ENCODE measurements at places on chromosomes 13 and 19.

GRCh38 chr19:49442354-49442753 lies 1.0 kb upstream of the SLC17A7 start:
- no peak for DNase-seq

DNA sequence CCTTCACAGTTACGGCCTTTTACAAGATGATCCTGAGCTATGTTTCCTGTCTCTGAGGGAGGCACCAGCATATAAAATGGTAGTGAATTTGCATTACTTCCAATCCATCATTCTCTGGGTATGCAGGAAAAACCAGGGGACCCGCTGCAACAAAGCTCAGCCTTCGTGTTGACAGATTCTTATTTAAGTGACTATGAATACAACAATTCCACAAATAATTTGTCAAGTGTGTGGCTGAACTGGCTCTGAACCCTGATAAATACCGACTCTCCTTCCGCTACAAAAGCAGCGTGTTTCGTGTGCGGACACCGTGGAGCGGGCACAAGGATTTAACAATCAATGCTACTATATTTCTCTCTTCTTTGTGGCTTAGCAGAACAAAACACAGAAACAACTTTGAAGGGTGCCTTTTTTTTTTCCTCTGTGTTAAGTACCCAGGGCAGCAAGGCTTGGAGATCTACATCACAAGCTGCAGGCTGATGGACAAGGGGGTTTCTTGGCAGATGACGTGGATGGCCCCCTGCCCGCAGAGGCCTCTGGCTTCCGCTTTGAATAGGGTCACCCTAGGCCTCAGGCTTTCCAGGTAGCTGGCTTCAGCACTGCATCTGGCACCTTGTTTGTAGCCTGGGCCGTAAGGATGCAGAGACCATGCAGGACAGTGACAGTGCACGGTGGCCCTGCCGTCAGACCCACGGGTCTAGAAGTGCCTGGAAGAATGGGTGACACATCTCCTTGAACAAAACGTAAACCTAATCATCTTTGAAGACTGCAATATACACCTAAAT lies 280.5 kb upstream of the TSHZ3 start:
- no peak for DNase-seq

GRCh38 chr19:56736571-56736970 lies 65.0 kb upstream of the ZNF835 start:
- no peak for DNase-seq

- no peak for DNase-seq
Observed at GRCh38 chr19:54533476-54533875, 30.8 kb downstream of the LAIR2 start.

DNA sequence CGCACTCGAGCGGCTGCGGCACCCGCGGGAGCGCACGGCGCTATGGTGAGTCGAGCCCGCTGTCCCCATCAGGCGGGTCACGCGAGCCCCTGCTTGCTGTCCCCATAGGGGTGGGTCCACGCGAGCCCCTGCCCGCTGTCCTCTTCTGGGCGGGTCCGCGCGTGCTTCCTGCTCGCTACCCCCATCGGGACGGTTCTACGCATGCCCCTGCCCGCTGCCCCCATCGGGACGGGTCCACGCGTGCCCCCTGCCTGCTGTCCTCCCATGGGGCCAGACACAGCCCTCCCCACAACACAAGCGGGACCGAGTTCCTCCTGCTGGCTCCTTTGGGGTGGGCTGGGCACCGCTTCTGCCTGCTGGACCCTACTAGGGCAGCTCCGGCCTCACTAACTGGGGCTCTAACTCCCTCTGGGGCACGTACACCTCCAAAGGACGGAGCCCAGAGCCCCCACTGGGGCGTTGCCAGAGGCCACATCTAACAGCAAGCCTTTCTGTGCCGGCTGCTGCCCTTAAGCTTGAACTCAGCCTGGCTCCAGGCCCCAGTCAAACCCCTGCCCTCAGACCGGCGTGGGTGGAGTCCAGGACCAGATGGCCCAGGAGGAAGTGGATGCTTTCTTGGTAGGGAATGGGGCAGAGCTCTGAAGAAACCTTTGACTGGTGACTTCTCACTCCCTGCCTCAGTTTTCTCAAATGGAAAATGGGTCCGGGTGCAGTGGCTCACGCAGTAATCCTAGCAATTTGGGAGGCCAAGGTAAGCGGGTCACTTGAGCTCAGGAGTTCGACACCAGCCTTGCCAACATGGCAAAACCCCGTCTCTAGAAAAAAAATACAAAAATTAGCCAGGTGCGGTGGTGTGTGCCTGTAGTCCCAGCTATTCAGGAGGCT lies 722 bp downstream of the COLGALT1 start:
- peak; percentile 26 for DNase-seq

GRCh38 chr19:45086480-45086879 lies 6.5 kb upstream of the PPP1R37 start:
- no peak for DNase-seq

DNA sequence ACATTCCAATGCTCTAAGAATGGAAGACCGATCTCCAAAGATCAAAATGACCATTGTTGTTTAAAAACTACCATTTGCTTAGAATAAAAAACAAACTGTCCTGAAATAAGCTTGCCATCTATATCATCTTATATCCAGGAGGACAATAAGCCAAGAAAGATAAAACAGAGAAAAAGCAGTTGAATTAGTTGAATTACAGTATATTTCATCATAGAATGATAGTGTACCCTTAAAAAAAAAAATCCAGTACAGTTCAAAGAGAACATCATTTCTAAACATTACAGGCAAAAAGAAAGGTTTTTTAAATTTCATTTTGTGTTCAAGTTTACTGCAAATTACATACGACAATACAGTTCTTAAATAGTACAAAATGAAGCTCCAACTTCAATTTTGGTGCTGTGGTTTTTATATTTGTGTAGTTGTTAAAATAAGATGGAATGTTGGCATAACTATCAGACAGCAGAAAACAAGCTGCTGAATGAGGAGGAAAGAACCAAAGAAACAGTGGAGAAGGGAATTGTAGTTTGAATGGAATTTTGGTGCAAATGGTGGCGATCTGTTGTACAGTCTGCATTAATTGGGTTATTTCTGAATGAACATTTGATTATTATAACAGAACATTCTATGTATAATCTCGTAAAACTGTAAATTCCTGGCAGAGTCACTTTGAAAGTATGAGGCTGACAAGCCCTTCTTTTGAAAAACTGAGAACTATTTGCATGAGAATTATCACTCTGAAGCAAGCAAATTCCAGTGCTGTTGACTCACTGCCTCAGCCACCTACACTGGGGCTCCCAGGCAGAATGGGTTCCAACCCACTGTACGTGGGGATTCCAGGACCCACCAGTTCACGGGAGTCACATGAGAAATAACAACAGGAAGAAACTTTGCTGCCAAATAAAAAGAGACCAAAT lies 37.7 kb downstream of the LHFPL6 start:
- no peak for DNase-seq

- DNase-seq: no peak
Observed at GRCh38 chr13:23705583-23705982, 135.4 kb downstream of the TNFRSF19 start.

DNA sequence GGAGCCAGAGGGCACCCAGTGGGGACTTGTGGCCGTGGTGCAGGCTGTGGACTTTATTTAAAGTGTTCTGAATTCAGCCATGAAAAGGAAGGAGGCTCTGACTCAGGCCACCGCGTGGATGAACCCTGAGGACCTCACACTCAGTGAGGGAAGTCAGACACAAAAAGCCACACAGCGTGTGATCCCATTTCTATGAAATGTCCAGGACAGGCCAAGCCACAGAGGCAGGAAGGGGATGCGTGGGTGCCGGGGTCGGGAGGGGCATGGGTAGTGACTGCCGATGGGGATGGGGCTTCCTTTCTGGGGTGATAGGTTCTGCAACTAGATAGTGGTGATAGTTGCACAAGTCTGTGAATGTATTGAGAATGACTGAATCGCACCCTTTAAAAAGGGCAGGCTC lies 8.7 kb upstream of the ZBTB7A start:
- no peak for DNase-seq

DNA sequence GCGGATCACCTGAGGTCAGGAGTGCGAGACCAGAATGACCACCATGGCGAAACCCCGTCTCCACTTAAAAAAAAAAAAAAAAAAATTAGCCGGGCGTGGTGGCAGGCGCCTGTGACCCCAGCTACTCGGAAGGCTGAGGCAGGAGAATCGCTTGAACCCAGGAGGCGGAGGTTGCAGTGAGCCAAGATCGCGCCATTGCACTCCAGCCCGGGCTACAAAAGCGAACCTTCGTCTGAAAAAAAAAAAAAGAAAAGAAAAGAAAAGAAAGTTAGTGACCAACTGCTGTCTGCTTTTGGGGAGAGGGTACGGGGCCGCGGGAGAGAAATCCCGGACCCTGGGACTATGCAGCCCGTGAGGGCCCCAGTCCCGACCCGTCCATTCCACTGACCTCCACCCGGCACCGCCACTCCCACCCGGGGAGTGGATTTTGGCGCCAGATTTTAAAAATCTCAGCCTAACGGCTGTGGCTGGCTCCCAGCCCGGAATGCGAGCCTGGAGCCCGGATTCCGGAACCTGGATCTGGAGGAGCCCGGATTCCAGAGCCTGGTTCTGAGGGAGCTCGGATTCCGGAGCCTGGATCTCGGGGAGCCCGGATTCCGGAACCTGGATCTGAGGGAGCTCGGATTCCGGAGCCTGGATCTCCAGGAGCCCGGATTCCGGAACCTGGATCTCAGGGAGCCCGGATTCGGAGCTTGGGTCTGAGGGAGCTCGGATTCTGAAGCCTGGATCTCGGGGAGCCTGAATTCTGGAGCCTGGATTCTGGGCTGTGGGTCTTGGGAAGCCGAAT lies 6.1 kb upstream of the LMNB2 start:
- DNase-seq: no peak

DNA sequence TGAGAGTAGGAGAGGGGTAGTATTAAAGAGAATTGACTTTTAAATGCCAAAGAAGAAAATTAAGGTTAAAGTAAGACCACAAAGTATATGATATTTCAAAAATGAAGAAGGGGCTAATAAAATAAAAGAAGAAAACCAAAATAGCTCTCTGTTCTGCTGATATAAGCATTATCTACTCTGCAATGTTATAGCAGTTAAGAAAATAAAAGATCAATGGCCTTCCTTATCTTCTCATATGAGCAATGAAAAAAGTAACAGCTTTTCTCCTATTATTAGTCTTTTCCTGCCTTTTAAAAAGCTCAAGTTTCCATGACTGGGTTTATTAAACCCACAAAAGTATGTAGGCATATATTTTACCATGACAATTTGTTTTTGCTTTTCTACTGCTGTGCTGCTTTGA lies 126.4 kb downstream of the TBC1D4 start:
- no peak for DNase-seq

DNA sequence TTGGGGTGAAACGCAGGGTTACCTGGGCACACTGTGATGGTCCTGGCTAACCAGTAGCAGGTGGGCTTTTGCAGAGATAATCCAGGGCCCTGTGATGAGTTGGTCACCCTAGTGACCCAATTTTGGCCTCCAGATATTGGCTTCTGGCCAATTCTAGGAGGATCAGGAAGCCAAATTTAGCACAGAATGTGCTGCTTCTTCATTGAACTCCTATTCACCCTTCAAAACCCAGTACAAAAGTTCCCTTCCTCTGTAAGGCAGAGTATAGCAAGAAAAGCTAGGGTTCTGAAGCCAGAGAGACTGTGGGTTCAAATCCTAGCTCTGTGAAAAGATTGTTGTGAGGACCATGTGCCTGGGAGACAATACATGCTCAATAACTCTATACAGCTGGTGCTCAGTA lies 70.8 kb downstream of the INSR start:
- no peak for DNase-seq

- no peak for DNase-seq
Observed at GRCh38 chr13:51557875-51558612, 26.2 kb upstream of the WDFY2 start.

DNA sequence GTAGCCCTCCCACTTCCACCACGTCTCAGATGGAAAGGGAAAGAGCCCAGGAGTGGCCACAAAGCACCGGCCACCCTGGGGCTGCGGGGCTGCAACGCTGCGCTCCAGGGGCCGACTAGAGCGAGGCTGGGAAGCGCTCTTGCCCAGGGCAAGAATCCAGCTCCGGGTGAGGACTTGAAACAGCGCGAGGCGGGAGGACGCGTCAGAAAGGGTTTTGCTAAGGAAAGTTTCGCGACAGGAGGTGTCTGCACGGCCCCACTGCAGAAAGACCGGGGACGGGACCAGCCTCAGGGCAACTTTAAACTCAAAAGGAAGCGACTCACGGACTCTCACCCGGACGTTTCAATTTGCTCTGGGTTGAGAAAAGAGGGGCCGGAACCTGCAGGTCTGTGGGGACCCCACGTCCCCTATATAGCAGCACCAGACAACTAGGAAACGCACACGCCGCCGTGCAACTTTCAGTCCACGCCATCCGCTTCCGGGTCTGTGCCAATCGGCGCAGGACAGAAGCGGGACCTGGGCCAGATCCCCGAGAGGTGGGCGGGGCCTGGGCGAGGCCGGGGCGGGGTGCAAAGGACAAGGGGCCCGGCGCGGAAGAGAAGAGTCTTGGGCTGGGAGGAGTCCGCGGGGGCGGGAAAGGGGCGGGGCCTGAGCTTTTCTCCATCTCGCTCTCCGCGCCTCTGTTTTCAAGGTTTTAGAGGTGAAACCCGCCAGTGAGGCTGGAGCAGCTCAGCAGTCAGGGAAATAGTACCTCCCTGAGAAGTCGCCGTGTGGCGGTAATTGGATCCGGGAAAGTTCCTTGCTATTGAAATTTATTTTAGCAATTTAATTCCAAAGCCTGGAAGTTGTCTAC lies at the start of gene ZNF816:
TSS of gene ZNF816 (minus strand) at position 488 of the 853 bp plus-strand sequence. CDS start 6,792 bp downstream, outside the sequence.
- DNase-seq: peak; percentile 90

DNA sequence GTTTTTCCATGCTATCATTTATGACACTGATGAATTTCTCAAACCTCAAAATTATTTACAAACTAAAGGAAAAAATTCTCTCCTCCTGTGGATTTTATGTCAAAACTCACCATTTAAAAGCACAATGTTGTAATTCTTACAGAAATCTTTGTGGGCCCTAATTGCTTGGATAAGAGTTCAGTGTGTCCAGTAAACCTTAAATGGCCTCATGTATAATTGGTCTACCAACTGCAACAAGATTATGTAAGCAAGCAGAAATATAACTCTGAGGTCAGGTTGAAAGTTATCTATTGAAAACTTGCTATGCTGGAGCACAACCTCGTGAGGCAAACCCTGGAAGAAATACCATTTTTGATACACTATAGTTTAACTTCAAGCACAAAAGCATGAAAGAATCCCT lies 22.0 kb downstream of the VWA8 start:
- no peak for DNase-seq

GRCh38 chr19:55305491-55305890 lies 19.6 kb downstream of the TMEM150B start:
- DNase-seq: peak; percentile 52

- peak; percentile 53 for DNase-seq
Observed at GRCh38 chr19:52237771-52238400, 31.5 kb upstream of the ZNF766 start.
